Karpas-422 (cell line): ENCODE measurements at places on chromosomes 7 and 10.

DNA sequence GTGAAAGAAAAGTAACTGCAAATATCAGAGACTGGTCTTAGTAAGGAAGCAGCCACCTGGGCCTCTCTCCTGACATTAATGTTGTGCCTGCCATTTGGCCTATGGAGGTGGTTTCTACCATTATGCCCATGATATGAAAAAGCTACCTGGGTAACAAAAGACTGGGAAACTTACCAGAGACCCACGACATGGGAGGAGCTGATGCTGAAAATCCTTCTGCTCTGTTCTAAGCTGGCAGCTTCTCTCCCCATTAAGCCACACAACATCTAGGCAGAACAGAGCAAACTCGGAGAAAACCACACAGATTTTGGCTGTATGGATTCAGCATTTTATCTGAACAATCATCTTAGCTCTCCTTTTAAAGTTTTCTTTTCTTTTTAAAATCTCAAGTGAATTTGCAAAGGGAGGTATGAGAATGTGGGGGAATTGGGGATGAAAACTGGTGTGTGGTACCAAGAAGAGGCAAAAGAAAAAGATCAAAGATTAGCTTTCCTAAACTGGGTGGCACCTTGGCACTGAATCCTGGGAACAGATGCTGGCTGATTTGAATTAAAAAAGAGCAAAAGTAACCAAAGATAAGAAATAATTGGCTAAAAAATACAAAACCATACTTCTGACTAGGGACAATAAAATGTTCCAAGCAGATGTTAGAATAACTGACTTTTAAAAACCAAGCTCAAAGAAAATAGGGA, 128.6 kb upstream of the ANKRD1 start:
- no peaks in the 10 kb centered on the region for H3K27me3 ChIP-seq
- H3K36me3 ChIP-seq = no peaks in the 10 kb centered on the region
- H3K4me1 ChIP-seq = no peaks in the 10 kb centered on the region
- no peak overlapping the region for H3K27ac ChIP-seq
- DNase-seq = no peak

- H3K27ac ChIP-seq = no peak overlapping the region
- no peaks in the 10 kb centered on the region for H3K27me3 ChIP-seq
- no peak for DNase-seq
- no peak overlapping the region for H3K4me3 ChIP-seq
Measured at GRCh38 chr10:47059606-47060311, 148.5 kb downstream of the PTPN20 start.

- peak; percentile 65 for DNase-seq
- peaks cover 6% of the 10 kb centered on the region; the same call in 1 of the 2 replicates for H3K36me3 ChIP-seq
- H3K27ac ChIP-seq = no peak overlapping the region
- H3K4me1 ChIP-seq = no peaks in the 10 kb centered on the region
- H3K27me3 ChIP-seq = no peaks in the 10 kb centered on the region
Measured at GRCh38 chr7:22109761-22110160, 164.1 kb upstream of the CDCA7L start.

GRCh38 chr10:50610368-50610767, 13.4 kb downstream of the SGMS1 start:
- H3K4me3 ChIP-seq = no peak overlapping the region
- no peaks in the 10 kb centered on the region for H3K36me3 ChIP-seq
- H3K4me1 ChIP-seq = no peaks in the 10 kb centered on the region
- no peaks in the 10 kb centered on the region for H3K27me3 ChIP-seq

GRCh38 chr7:2048006-2048405, 184.7 kb downstream of the MAD1L1 start:
- no peak overlapping the region for H3K27ac ChIP-seq
- no peaks in the 10 kb centered on the region for H3K27me3 ChIP-seq
- DNase-seq = no peak
- H3K36me3 ChIP-seq = no peaks in the 10 kb centered on the region

DNA sequence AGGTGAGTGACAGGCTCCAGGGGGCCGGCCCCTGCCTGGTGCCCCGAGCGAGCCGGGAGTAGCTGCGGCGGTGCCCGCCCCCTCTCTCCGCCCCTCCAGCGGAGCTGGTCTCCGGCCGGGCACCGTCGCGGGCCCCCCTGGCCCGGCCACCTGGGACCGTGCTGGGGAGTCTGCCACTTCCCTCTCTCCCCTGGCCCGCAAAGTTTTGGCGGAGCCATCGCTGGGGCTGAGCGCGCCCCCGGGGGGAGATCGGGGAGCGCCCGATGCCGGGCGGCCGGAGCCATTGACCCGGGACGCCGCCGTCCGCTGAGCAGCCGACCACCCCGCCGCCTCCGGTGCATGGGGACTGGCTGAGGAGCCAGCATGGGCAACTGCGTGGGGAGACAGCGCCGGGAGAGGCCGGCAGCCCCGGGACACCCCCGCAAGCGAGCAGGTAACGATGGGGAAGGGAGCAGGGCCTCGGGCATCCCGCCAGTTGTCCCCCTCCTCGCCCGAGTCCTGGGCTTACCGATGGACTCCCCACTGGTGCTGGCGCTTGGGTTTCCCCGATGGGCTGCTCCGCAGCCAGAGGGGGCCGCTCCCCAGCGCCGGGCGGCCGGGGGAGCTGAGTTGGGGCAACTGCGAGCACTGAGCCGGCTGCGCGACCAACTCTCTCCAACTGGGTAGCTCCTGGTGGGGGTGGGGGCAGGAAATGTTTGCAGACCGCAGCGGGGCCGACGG, at the start of gene UBTD1:
UBTD1 (plus strand) TSS at position 84 of the 720 bp plus-strand sequence; CDS start at position 364, 280 bp downstream.
- DNase-seq = no peak
- H3K36me3 ChIP-seq = no peaks in the 10 kb centered on the region
- peak within 1 kb of the TSS; percentile 71 for H3K27ac ChIP-seq
- H3K27me3 ChIP-seq = no peaks in the 10 kb centered on the region
- peak within 1 kb of the TSS; percentile 93 for H3K4me3 ChIP-seq

GRCh38 chr10:113550365-113550764, 2.5 kb upstream of the HABP2 start:
- H3K36me3 ChIP-seq = no peaks in the 10 kb centered on the region
- DNase-seq = no peak
- no peaks in the 10 kb centered on the region for H3K27me3 ChIP-seq

GRCh38 chr7:40749877-40750276, 615.1 kb downstream of the SUGCT start:
- no peaks in the 10 kb centered on the region for H3K4me1 ChIP-seq
- H3K36me3 ChIP-seq = no peaks in the 10 kb centered on the region
- DNase-seq = no peak

- no peaks in the 10 kb centered on the region for H3K27me3 ChIP-seq
- DNase-seq = no peak
- H3K27ac ChIP-seq = no peak overlapping the region
- no peaks in the 10 kb centered on the region for H3K36me3 ChIP-seq
- no peak overlapping the region for H3K4me3 ChIP-seq
Measured at GRCh38 chr7:42351316-42351935, 114.4 kb upstream of the GLI3 start.

DNA sequence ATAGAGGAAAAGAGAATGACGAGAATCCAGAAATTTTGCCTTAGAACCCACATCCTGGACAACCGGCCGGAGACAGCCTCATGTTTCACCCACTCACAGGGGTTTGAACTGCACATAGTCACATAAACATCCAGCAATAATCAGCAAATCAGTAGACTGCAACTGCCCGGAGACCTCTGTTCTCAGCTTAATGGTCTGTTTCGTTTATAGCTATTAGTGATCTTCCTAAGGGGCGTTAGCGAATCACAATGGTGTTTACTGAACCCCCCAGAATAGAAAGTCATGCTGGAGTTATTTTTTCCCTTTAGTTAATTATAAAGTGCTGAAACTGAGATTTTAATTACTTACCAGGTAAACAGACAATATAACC, 98.4 kb downstream of the SFMBT2 start:
- no peak overlapping the region for H3K4me3 ChIP-seq
- peaks cover 32% of the 10 kb centered on the region for H3K36me3 ChIP-seq
- no peaks in the 10 kb centered on the region for H3K27me3 ChIP-seq
- DNase-seq = no peak

DNA sequence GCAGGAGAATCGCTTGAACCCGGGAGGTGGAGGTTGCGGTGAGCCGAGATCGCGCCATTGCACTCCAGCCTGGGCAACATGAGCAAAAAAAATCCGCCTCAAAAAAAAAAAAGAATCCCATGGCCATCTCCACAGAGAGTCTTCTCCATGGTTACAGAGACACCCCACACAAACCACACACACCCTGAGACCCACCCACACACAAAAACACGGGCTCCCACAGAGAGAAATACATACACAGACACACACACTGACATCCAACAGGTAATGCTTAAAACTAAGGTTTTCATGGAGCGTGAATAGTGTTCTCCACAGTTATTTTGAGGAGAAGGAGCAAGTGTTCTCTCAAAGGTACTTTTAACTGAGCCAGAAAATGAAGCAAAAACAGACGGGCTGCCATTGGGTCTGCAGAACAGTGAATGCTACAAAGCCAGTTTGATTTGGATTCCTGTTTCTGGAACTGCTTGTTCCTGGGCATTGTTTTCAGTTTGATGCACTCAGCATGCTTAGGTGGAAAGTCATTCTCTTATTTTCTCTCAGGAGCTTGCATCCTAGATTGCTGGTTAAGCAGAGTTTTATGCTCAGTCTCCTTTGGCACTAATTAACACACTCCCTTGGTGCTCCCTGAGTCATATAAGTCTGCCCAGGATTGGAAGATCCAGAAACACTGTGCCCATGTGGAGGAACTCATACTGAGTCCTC, 15.4 kb downstream of the AHCYL2 start:
- peaks cover 4% of the 10 kb centered on the region; the same call in 1 of the 2 replicates for H3K4me1 ChIP-seq
- H3K4me3 ChIP-seq = no peak overlapping the region
- no peaks in the 10 kb centered on the region for H3K36me3 ChIP-seq
- no peak overlapping the region for H3K27ac ChIP-seq
- no peak for DNase-seq

- DNase-seq = peak; percentile 52
- H3K4me1 ChIP-seq = peaks cover 37% of the 10 kb centered on the region
- no peak overlapping the region for H3K4me3 ChIP-seq
- H3K36me3 ChIP-seq = no peaks in the 10 kb centered on the region
- H3K27ac ChIP-seq = no peak overlapping the region
Measured at GRCh38 chr7:30463405-30464145, 15.0 kb downstream of the NOD1 start.

DNA sequence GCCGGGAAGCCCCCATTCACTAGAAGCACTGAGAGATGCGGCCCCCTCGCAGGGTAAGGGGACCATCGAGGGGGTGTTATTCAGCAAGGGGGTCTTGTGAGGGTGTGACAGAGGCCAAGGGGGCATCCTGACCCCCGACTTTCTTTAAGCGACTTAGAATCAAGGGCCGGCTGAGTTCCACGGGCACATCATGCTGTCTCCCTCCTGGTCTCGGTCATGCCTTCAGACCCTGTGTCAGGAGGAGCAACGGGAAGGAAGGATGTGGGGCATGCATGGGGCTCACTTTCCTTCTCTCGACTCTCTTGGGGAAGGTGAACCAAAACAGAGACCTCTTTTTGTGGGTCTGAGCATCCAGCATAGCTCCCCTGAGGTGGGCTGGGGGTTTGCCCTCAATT, 2.5 kb downstream of the ACSL5 start:
- peak overlapping the region; percentile 96 for H3K4me3 ChIP-seq
- peak overlapping the region; percentile 67 for H3K27ac ChIP-seq
- peak; percentile 59 for DNase-seq
- H3K4me1 ChIP-seq = peaks cover 28% of the 10 kb centered on the region

- DNase-seq = no peak
- peaks cover 36% of the 10 kb centered on the region for H3K4me1 ChIP-seq
- H3K27me3 ChIP-seq = no peaks in the 10 kb centered on the region
- H3K4me3 ChIP-seq = no peak overlapping the region
- peaks cover 23% of the 10 kb centered on the region for H3K36me3 ChIP-seq
Measured at GRCh38 chr10:3071405-3072198, 4.3 kb downstream of the PFKP start.

GRCh38 chr7:108002726-108003598, at the start of gene LAMB1:
TSS of gene LAMB1 (minus strand) at chr7:108003161. CDS start at chr7:108002885, 276 bp downstream.
- no peaks in the 10 kb centered on the region for H3K4me1 ChIP-seq
- 0 out of 2 replicates have a peak, but pooled peaks cover 3% of the 10 kb centered on the region for H3K27me3 ChIP-seq
- no peak within 1 kb of the TSS for H3K4me3 ChIP-seq

DNA sequence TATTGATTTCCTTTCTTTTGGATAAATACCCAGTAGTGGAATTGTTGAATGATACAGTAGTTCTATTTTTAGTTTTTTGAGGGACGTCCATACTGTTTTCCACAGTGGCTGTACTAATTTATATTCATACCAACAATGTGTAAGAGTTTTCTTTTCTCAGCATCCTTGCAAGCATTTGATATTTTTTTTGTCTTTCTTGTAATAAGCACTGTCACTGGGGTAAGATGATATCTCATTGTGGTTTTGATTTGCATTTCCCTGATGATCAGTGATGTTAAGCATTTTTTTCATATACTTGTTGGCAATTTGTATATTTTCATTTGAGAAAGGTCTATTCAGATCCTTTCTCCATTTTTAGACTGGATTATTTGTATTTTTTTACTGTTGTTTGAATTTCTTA, 308.7 kb downstream of the PTEN start:
- no peaks in the 10 kb centered on the region for H3K27me3 ChIP-seq
- H3K27ac ChIP-seq = no peak overlapping the region
- no peak overlapping the region for H3K4me3 ChIP-seq
- DNase-seq = peak; percentile 44
- H3K4me1 ChIP-seq = peaks cover 17% of the 10 kb centered on the region

DNA sequence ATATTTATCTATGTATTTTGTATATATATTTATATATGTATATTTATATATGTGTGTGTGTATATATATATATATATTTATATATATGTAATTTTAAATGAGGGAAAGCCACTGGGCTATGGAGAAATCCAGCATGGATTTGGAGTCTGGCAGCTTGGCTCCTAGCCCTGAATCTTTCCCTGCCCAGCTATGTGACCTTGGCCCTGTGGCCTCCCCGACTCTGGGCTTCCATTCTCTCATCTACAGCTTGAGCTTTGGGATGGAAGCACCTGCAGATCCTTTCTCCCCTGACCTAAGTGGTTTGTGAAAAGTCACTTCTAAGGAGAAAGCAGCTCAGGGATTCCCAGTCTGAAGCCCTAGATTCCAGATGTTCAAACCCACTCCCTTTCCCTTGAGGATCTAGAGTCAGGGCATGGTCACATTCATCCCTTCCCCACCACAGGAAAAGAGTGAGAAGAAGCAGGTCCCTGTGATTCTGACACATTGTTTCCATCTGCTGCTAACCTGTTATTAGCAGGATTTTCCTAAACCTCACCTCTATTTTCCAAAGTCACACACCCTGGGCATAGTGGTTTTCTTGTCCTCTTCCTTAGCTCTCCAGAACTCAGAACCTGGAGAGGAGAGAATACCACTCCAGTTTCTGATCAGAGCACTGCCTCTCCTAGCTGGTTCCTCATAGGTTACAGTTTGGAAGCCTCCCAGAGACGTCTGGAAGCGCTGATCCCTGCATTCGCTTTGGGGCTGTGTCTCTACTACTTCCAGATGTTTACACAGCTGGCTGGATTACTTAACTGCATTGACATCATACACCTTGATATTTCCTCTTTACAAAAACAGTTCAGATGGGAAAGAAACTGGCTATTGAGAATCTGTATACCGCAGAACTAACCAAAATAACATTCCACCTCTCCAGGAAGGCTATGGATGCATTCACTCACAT, 327.5 kb upstream of the ZMIZ1 start:
- H3K27me3 ChIP-seq = no peaks in the 10 kb centered on the region
- H3K4me3 ChIP-seq = no peak overlapping the region
- H3K27ac ChIP-seq = no peak overlapping the region
- no peaks in the 10 kb centered on the region for H3K36me3 ChIP-seq
- DNase-seq = no peak

- no peaks in the 10 kb centered on the region for H3K36me3 ChIP-seq
- H3K4me1 ChIP-seq = peaks cover 3% of the 10 kb centered on the region
- no peak overlapping the region for H3K4me3 ChIP-seq
- H3K27ac ChIP-seq = no peak overlapping the region
- DNase-seq = peak; percentile 80
- no peaks in the 10 kb centered on the region for H3K27me3 ChIP-seq
Measured at GRCh38 chr10:5283305-5284158, 81.2 kb upstream of the UCN3 start.

- no peaks in the 10 kb centered on the region for H3K36me3 ChIP-seq
- H3K27ac ChIP-seq = no peak overlapping the region
- no peak for DNase-seq
- H3K27me3 ChIP-seq = no peaks in the 10 kb centered on the region
- H3K4me1 ChIP-seq = no peaks in the 10 kb centered on the region
- no peak overlapping the region for H3K4me3 ChIP-seq
Measured at GRCh38 chr10:6704896-6705295, 124.8 kb upstream of the PRKCQ start.
